H9 (cell line): ENCODE measurements at places on chromosomes 16 and 17.

DNA sequence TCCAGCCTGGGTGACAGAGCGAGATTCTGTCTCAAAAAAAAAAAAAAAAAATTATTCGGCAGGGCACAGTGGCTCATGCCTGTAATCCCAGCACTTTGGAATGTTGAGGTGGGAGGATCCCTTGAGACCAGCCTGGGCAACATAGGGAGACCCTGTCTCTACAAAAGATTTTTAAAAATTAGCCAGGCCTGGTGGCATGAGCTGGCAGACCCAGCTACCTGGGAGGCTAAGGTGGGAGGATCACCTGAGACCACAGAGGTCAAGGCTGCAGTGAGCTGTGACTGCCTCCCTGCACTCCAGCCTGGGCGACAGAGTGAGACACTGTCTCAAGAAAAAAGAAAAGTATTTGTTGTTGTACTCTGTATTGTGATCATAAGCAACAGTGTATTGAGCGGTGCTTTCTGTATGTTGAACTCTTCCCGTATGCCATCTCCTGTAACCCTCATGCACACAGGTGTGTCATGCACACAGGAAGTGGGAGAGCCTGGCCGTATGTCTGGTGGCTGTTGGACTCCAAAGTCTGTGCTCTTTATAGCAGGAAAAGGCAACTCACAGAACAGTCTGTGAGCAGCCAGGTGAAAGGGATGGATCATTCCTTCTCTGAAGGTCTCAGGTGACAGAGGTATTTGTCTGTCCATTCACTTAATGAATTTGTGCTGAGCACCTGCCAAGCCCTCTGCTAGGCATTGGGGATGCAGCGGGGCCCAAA, 17.1 kb downstream of the CDH1 start:
- DNase-seq: no peak

GRCh38 chr16:31400191-31400590, 7.1 kb downstream of the ITGAD start:
- no peak for DNase-seq

DNA sequence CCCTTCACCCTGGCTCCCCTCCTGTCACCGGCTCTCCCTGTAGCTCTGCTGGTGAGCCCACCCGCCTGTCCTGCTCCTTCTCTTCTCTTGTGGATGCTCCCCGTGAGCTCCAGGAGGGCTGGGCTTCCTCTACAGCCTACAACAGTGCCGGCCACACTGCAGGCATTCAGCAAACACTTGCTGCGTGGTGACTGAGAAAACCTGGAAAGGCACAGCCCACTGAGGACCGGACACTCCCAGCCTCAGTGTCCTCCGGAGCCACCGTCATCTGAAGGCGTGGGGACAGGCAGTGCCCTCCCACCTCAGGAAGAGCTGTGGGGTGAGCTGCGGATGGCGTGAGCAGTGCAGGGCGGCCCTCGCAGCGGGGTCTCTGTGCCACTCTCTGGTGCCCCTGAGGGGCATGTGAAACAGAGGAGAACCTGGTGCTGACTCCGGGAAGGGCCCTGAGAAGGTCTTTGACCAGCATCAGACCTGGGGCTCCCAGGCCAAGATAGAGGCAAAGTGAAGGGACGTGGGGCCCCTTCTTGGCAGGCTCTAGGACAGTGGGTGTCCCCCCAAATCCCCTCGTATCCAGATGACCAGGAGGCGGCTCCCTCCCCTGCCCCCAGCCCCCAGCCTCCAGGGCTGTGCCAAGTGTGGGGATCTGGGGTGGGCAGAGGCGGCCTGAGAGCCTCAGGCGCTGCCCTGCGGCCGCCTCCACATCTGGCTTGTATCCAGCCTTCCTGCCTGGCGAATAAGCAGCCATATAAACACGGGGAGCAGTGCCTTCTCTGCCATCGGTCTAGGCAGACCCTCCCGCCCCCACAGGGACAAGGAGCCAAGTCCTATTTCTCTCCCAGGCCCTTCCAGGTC, 44.0 kb upstream of the PABPN1L start:
- no peak for DNase-seq

DNA sequence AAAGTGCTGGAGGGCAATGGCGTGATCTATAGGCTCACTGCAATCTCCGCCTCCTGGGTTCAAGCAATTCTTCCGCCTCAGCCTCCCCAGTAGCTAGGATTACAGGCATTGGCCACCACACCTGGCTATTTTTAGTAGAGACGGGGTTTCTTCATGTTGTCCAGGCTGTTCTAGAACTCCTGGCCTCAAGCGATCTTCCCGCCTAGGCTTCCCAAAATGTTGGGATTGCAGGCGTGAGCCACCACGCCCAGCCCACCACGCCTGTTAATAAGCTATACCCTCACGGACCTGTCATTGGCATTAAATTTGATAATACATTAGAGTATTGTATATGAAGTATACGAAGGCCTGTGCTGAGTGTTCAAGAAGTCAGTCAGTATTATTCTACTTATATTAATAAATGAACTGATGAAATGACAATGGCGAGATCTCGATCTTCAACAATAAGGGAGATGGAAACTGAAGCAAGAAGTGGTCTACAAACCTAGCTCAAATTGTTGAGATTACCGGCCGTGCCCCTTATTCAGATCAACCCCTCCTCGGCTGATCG, 818 bp upstream of the BCAS3 start:
- no peak for DNase-seq

- no peak for DNase-seq
Measured at GRCh38 chr17:903691-904481, 75.7 kb downstream of the NXN start.

GRCh38 chr16:71426069-71426879, 15.6 kb downstream of the TLE7 start:
- peak; percentile 95 for DNase-seq

DNA sequence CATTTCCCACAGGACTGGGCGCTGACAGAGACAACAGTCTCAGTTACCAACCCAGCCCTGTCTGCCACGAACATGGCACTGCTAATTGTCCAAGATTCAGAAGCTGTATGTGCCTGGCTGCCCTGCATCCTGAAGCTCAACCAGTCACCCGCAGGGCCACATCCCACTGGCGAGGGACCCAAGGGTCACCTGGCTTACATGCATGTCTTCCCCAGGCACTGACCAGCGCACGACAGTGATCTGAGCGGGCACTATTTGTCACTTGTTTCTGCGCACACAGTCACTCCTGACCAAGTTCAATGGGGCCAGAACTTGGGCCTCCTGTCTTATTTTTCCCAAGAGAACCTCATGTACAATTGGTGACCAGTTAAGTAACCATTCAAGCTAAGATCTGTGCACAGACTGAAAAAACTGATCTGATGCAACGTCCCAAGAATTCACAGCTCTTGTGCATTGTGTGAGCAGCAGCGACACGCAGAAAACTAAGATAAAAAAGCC, 13.1 kb downstream of the USP7 start:
- DNase-seq: no peak

GRCh38 chr16:84138824-84139627, 6.0 kb downstream of the HSDL1 start:
- no peak for DNase-seq
